ENCODE measurements at places on chromosomes 1 and 21.

- no peak for DNase-seq
Measured at GRCh38 chr1:155000411-155000725, 2.2 kb upstream of the ZBTB7B start.

DNA sequence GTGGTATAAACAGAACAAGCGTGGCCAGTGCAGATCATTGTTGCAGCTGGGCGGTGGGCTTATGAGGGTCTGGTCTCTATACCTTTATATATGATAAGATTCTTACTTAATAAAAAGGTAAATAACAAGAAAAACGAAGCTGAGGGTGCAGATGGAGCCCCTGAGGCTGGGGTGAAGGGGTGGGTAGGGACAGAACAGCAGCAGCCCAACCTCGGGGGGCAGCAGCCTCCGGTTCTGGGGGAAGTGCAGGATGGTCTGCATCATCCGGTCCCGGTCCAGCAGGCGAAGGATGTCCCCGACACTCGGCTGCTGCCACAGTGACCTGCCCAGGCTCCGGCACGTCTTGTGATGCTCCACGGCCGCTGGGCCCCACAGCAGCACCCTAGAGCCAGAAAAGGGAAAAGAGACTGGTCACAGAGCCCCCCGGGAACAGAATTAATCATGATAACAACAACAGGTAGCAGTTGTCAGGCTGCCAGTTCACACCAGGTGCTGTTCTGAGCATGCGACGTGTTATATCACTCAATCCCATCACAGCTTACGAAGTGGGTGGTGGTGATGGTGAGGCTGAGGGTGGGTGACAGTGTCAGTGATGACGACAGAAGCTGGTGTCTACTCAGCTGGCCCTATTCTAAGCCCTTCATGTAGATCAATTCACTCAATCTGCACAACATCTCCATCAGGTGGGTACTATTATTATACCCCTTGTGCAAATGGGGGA, 35.5 kb downstream of the MRAP start:
- DNase-seq: no peak

- no peak for DNase-seq
Measured at GRCh38 chr1:155514582-155515187, 47.9 kb downstream of the ASH1L start.

- no peak for DNase-seq
Measured at GRCh38 chr1:19949016-19949415, 25.6 kb upstream of the PLA2G2E start.

DNA sequence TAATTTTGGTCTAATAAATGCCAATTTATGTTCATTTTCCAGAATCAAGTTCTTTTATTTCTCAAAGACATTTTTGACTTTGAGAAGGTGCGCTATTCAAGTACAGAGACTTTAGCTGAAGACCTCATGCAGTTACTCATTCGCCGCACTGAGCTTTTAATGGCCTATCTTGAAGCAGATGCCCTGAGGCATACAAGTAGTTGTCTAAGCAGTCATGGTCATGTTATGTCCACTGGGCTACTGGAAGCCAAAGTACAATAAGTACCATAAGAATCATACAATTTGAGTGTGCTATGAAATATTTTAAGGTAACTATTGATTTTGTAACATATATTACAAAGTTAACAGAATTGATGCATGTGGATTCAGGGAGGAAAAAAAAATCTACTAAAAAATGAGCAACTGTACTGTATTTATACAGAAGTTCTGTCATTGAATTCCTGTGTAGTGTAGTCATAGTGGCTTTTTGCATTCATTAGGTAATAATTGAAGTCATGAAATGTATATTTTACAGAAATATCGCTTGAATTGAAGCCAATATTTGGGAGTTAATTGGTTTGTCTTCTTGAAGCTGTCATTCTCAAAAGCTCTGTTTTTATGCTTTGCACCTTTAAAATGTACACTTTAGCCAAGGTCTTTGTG, 13.5 kb upstream of the NEXN start:
- no peak for DNase-seq

DNA sequence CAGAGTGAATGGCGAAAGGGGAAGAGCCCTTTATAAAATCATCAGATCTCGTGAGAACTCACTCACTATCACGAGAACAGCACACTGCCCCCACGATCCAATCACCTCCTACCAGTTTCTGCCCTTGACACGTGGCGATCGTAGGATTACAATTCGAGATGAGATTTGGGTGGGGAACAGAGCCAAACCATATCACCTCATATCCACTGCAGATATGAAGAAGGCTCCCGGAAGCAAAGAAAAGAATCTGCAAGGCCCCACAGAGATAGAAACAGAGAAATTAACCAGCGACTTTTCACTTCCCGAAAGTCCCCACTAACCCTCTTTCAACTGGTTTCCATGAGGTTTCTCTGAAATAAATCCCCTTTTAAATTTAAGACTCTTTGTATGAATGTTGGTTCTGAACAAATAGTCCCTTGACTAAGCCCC, 86.2 kb upstream of the IRF2BP2 start:
- DNase-seq: no peak

- no peak for DNase-seq
Measured at GRCh38 chr1:84632673-84633434, 57.4 kb downstream of the SSX2IP start.

DNA sequence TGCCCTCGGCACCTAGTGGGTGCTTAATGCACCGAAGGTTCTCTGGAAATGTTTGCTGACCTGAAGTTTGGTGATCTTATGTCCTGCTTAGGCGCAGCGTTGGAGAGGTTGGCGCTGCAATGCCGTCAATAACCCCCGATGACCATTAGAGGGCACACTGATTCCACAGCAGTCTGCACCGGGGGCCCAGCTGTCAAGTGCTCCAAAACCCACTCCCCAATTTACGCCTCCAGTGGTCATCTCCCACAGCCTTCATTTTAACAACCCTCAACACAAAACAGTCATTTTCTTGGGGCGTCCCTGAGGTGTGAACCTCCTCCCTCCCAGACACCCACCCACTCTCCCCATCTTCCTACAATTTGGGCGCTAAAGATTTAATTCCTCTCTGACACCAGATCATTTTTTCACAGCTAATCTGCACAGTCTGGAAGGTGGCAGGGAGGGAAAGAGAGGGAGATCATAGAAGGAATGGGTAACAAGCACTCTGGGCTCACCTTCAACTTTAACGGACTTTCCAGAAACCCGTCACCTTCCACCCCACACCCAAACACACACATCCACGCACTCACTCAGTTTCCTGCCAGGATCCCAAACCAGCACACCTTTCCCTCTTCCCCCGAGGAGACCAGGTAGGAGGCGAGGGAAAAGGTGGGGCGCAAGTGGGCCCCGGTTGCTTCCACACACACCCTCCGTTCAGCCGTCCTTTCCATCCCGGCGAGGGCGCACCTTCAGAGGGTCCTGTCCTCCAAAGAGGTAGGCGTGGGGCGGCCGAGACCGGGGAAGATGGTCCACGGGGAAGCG, 570 bp upstream of the NPR1 start:
- peak; percentile 41 for DNase-seq

DNA sequence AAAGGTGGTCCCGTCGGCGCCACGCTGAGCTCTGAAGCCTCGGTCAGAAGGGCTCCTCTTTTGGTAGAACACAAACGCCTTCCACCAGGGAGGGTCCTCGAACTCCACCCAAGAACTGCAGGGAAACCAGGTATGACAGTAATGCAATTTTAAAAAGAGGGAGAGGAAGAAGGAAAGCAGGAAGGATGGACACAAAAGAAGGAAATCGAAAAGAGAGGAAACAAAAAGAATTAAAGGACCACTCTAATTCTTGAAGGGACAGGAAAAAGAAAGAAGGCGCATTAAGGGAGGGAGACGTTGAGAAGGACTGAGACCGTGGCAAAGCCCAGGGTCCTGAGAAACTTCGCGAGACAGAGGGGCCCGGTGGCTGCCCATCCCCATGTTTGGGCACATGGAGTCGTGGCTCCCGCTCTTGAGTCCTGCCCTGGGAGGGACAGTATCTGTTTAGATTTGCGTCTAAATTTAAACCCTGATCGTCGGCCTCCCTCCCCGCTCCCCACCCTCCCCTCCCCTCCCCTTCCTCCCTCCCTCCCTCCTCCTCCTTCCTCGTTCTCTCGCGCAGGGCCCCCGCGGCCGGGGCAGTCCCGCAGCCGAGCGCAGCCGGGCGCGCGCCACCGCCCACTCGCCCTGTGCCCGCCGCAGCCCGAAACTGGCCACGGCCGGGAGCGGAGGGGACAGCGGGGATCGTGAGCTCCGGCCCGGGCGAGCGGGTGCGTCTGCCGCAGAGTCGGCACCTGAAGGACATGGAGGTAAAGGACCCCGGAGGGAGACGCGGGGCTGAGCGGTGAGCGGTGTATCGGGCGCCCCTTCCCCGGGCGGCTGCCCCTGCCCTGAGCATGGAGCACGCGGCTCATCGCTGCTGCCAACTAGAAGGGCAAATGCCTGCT, at the start of gene RCSD1:
RCSD1 (plus strand) TSS at position 552 of the 887 bp plus-strand sequence; CDS start at position 744, 192 bp downstream.
- DNase-seq: no peak

DNA sequence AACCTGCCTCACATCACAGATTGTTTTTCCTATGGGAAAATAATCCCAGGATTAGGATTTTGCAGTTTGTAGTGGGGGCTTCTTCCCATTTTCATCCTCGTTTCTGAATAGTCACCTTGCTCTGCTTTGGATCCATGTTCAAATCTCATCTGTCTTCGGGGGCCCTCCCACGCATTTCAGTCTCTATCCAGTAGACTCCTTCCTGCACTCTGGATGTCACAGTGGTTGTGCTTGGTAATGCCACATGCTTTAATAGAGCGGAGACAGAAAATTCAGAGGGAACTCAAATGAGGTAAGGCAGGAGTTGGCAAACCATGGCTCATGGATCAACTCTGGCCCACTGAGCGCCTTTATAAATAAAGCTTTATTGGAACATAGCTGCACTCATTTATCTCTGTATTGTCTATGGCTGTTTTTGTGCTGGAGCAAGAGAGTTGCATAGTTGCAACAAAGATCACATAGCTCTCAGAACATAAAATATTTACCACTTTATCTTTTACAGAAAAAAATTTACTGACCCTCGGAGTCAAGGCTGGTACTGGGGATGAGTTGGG, 101.0 kb downstream of the SPATA46 start:
- DNase-seq: no peak

DNA sequence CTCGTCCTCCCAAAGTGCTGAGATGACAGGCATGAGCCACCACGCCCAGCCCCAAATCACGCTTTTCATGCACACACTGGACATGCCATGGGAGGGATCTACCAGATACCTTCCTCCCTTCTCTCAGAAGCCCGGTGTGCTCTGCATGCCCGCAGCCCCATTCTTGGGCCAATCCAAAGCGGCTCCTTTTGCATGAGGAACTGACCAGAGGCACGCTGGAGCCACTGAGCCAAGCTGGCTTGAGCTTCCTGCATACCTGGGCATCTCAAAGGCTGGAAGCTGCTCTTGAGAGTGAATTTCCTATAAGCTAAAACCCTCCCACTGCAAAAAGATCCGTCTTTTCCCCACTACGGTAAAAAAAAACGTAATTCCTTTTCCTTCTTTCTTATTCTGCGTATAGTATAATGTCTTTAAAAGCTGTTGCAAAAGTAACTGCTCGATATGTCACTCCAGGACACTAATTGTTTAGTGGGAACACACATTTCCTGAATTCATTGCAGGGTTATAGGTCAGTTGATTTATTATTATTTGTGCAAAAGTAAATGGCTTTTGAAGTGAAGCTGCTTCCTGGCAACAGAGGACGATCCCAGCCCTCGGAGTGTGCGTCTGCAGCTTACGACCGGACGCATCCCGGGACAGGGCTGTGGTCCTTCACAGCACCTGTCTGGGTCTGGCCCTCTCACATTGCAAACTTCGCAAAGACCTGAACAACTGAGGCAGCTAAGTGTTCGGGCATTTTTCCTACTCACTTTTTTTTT, 61.8 kb upstream of the ETS2 start:
- no peak for DNase-seq
